ENCODE measurements at places on chromosomes 11 and 22. TPM values are rescaled to one million over a fixed set of nuclear protein-coding genes. Genes with fewer than 3 reads are reported as not detected.

The TRPM5 gene
- total RNA-seq = 0.20 TPM

The LRRC56 gene
- total RNA-seq = 3.4 TPM

The DDX25 gene
- 0.14 TPM for total RNA-seq

GRCh38 chr11:27239305-27239942 lies 123.6 kb downstream of the CCDC34 start:
- no peak for DNase-seq

DNA sequence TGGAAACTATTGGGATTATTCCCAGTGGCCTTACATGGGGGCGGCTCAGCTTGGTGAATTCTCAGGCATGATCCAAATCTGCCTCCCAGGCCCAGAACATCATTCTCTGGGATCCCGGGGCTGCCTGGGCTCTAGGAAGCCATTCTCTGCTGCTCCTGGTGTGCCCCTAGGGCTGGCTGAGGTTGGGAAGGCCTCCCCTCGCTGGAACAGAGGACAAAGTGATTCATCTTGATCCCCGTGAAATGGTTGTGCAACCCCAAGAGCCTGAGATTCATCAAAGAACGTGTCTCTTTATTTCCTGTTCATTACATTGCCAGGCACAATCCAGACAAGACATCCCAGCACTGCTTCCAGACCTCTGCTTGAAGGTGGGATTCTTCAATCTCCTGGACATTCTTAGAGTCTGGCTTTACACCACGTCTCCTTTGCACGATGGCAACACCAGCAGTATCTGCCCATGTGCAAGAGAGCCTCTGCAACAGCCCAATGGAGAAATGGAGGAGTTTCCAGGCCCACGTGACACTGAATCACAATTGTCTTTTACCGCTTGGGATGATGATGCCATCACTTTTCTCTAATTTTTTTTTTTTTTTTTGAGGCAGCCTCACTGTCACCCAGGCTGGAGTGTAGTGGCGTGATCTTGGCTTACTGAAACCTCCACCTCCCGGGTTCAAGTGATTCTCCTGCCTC lies 52.3 kb downstream of the TST start:
- no peak for DNase-seq

- no peak for DNase-seq
Measured at GRCh38 chr11:2089536-2090165, 49.5 kb downstream of the IGF2 start.

DNA sequence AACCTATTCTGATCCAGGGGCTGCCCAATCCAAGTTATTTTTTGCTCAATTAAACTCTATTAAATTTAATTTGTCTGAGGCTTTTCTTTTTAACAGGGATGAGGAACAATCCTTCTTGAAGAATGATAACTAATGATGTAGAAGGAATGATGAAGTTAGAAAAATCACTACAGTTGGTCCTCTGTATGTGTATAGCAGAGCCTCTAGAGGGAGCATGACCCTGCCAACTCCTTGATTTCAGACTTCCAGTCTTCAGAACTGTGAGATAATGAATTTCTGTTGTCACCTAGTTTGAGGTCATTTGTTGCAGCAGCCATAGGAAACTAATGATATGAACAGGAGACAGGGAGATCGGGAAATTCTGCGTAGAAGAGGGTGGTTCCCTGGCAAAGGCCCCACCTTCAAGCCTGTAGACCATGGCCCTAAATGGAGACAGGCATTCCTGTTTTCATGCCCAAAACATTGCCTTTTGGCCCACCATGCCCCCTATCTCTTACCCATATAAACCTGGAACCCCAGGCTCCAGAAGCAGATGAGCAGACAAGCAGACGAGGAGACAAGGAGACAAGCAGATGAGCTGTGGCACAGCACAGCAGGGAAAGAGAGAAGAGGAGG lies 7.7 kb upstream of the QSER1 start:
- no peak for DNase-seq

DNA sequence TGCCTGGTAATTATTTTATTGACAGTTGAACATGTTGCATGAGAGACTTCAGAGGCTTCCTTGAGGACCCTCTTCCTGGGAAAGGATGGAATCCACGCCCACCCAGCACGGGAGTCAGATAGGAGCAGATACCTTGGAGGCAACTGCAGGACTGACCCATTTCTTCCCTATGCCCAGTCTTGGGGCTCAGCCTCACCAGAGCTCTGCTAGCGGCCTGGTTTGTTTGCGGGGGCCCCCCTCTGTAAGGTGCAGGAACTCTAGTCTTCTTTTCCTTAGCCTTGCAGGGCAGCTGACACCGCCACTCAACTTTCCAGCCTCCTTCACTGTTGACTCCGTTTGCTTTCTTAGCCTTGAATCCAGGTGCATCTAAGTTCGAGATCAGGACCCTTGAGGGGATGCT lies 1032.8 kb downstream of the BRD1 start:
- no peak for DNase-seq

DNA sequence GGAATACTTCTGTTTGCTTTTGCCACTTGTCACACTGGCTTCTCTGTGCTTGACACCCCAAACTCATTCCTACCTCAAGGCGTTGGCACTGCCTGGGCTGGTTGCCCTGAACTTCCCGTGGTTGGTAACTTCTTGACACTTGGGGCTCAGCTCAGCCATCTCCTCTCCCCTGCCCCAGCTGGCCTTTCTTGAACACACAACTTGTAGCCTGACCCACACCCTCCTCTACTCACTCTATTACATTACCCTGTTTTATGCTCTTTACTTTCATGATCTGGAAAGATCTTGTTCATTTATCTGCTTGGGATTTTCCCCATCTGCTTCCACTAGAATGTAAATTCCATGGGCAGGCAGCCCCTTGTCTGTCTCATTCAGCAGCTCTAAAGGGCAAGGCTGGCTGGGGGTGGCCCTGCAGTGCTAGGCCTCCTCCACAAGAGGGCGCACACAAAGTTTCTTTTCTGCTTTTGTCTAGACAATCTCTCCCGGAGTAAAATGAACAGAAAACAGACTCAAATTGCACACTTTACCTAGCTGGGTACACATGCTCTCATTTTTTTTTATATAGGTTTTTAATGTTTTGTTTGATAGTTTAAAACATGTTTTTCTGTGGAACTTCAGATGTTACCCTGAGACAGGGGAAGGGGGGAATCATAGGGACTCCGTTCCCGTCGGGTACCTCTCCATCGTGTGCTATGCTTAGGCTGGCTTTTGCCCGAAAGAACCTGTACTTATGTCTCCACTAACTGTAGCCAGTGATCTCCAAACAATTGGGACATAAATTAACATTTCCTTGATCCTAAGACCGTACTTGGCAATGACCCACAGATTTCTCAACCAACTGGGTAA lies 16.4 kb upstream of the MRGPRX2 start:
- peak; percentile 74 for DNase-seq

DNA sequence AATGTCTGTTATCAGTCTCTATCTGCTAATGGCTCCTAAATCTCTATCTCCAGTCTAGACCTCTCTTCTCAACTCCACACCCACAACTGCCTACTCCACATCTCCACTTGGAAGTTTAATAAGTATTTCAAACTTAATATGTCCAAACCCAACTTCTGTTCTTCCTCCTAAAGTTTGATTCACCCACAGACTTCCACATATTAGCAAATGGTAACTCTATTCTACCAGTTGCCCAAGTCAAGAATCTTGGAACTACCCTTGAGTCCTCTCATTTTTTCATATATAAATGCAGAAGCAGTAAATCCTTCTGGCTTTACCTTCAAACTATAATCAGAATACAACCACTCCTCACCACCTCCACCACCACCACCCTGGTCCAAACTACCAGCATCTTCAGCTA lies 6.7 kb upstream of the JAML start:
- no peak for DNase-seq

GRCh38 chr11:45665206-45665932 lies at the start of gene CHST1:
TSS of gene CHST1 (minus strand) at chr11:45665622. CDS start at chr11:45650923, 14,699 bp downstream.
- peak; percentile 49 for DNase-seq

GRCh38 chr22:32569956-32570355 lies 95.3 kb downstream of the FBXO7 start:
- DNase-seq = no peak
